Activated CD8-positive, alpha-beta memory T cell treated with anti-CD3 and anti-CD28 coated beads for 4 hours (primary cell): ENCODE measurements at places on chromosomes 2 and 18.

DNA sequence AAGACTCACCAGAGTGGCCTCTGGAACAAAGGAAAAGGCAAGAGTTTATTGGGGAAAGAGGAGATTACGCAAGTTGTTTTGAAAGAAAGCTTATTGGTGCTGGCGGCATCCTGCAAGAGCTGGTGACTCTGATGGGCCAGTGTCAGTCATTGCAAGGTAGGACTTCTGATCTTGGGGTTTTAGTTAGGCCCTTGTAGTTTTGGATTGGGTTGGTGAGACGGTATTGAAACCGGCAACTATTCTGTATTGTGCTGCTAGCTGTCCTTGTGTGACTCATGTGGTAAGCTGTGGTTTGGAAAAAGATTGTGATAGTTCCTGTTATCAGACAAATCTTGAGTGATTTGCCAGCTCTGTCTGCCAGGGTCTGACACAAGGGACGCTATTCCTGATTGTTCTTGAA, 159.1 kb upstream of the PIEZO2 start:
- DNase-seq: no peak

DNA sequence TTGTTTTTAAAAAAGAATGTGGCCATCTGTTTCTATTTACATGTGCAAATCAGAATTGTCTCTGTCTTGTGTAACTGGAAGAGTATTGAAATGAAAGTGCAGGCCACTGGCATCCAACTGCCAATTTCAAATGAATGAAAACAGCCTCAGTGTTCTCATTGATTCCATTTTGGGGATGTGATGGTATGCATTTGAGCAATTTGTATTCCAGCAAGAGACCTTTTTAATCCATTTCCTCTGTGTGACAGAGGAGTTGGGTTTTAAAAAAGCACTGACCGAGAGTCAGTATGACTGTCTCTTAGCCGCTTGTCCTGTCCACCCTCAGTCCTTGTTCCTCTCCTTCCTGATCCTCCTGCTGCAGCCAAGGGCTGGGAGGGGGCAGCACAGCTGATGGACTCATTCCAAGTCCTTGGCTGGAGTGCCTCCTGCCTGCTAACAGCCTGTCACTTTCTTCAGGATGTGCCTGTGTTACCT, 50.0 kb downstream of the ASAP2 start:
- no peak for DNase-seq

- no peak for DNase-seq
Measured at GRCh38 chr2:8002765-8003393, 679.0 kb upstream of the ID2 start.

DNA sequence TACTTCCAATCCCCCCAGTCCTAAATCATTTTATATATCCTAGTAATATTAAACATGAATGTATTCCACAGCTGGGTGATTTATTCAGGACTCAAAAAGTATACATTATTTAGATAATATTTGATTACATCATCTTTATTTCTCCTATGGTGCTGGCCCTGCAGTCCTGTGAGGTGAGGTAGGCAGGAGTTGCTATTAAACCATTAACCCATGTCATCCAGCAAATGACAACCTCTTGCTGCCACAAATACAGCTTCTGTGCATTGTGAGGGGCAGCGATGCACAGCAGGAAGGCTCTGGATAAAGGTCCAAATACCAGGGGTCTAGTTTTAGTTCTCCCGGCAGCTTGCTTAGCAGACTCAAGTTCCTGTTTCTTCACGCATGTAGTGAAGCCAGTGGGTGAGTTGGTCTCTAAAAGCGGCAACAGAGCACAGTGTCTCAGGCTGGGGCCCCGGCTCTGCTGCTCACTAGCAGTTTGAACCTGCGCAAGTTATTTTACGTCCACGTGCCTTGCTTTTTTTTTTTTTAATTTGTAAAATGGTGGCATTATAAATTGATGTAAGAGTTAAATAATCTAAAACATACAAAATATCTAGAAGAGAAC, 36.1 kb downstream of the INSIG2 start:
- DNase-seq: no peak

DNA sequence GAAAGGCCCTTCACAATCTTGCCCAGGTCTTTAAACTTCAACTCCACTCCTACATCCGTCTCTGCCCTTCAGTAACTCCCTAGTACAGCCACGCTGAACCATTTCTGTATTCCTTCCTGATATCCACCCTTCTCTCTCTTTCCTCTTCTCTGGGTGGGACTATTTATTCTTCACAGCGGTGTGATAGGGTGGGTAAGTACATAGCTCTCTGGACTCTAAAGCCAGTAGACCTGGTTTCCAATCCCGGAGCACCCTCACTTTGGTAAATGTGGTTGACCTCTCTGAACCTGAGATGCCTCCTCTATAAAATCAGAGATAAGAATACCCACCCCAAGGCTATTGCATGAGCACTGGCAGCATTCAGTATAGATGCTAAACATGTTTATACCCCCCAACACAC, 86.7 kb downstream of the ATL2 start:
- no peak for DNase-seq

- DNase-seq: no peak
Measured at GRCh38 chr2:10158681-10159080, 36.1 kb downstream of the RRM2 start.

DNA sequence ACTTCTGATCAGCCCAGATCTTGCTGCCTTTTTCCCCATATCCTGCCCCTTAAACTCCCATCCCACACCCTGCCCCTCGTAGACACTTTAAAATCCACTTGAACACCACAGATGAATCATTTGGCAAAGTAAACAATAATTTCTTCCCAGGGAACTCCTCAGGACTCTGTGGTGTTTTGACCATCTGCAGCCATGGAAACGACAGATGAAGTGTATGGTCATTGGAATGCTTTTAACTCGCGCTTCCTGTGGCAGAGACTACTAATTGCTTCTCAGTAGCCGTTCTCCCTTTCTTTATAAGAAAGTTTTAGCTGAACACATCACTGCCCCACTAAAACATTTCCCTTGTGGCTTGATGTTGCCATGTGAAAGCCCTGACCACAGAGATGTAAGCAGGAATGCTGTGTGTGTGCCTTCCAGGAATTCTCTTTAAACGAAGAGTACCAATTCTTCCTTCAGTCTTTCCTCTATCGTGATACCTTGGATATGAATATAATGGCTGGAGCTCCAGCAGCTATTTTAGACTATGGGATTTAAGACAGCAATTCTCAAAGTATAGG, 92.7 kb upstream of the PARD3B start:
- DNase-seq: no peak

DNA sequence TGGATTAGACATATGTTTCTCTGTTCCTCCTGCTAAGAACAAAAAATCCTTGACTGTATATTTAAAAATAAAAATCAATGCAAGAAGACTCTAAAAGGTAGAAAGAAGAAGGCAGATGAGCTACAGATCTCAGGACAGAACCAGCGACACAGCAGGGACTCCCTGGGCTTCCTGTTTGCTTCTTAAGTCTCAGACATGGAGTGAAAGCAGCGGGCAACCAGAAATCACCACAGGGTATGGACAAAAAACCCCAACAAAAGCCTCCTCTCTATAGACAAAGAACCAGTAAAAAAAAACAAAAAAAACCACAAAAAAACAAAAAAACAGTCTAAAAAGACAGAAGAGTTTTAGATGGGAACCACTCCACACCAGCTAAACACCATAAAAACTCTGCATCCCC, 971.0 kb upstream of the GYPC start:
- no peak for DNase-seq
